Bone marrow (tissue), 2 donors: ENCODE measurements at places on chromosomes 12 and 14.

DNA sequence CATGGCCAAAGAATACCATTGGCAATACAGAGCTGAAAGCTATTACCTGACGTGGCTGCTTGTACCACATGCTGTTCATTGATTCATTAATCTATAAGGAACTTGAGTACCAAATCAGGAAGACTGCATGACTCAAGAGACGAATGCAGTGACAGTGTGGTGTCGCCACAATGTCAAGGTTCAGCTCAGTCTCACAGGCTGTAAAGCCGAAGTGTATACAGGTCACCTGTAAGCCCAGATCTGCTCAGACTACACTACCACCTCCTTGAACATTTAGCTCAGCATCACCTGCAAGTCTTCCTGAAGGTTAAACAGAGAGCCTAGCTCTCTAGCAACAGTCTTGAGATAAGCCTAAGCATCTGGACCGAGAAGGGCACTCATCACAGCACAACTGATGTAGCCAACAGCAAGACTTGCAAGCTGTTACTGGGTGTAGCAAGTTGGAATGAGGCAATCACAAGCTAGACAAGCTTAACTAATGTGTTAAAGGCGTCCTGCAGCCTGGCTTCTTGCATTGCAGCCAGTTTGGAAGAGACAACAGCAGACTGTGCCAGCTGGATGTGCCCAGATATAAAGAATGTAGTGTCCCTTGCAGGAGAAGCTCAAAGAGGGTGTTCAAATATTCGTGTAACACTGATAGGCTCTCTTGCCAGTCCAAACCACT is 21.0 kb downstream of the TMTC1 start:
- DNase-seq, result no peak

DNA sequence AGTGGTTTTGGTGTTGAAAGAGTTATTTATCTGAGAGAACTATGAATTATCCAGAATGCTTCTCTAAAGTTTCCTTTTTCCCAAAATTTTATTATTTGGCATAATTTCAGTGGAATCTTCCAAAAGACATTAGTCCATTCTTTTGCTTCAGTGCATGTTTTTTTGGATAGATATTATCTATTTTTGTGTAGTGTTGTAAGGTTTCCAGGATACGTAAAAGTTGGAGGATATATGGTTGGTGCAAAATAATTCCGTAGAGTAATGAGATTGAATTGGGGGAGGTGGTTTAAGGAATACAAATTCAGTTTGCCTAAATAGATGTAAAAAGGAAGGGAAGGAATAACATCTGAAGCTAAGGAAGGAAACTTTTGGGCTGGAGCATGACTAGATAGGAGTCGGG is 186.6 kb downstream of the RGS6 start:
- DNase-seq, result no peak

- no peak for DNase-seq
Observed at GRCh38 chr12:23760495-23760894, 189.0 kb downstream of the SOX5 start.

DNA sequence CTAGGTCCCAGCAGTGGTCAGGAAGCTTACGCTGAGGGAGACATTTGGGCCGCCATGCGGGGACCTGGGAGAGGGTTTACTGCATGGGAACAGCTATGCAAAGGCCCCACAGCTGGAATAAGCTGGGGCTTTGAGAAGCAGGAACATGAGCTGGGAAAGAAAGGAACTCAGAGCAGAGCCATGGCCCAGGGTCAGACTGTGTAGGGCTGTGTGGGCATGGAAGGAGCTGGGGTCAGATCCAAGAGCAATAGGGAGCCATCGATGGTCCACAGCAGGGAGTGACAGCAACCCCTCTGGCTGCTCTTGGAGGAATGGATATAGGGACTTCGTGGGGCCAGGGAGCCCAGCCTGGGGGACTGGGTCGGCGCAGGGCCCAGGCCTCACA is 151.6 kb downstream of the ADGRD1 start:
- no peak for DNase-seq

DNA sequence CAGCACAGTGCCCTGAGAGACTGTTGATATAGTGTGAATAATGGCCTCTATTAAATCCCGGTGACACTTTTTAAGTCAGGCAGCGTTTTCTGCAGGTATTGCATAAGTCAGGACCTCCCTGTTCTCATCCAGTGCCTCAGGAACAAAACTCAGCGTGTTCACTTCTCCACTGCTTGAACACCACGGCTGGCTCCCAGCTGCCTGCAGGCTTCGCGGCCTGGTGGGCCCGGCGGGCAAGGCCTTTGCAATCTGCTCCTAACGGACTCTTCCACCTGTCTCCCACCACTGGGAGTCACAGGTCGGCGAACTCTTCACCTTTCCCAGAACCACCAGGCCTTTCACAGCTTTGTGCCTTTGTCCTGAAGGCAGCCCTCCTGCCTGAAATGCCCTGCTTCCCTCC is 18.7 kb downstream of the RFX4 start:
- no peak for DNase-seq
